Suppressor macrophage treated with lipopolysaccharide for 1 hour (primary cell): ENCODE measurements at places on chromosomes 4 and X.

DNA sequence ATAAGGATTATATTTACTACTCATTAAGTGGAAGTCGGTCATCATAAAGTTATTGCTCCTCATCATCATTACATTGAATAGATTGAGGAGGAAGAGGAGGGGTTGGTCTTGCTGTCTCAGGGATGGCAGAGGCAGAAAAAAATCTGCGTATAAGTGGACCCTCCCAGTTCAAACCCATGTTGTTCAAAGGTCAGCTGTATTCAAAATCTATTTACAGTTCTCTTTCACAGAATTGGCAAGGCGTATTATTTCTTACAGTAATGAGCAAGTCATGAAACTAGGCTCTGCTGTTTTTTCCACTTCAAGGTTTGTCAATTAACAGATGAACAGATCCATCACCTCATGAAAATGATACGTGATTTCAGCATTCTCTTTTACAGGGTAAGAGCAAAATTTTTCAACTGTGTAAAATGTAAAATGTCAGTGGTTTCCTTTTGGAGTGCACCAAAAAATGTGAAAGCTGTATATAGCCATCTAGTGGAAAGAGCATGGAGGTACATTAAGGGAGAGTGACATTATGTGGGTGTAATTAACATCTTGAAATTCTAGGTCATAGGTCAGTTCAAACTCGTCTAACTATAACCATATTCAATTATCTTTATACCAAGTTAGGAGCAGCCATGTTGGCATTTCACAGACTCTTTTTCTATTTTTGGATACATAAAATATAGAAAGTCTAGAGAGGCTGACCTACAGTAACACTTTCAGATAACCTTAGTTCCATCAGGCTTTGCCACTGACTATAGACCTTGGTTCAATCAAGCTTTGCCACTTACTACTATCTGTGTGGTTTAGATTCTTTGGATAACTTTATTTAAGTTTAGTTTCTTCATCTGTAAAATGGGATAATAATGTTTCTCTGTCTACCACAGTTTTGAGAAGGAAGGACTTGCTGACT is 30.1 kb downstream of the NEIL3 start:
- DNase-seq, result peak; percentile 65

GRCh38 chr4:101283434-101283833 is 63.9 kb downstream of the PPP3CA start:
- peak; percentile 31 for DNase-seq

- no peak for DNase-seq
These were observed 28.7 kb downstream of the SLC4A4 start for GRCh38 chr4:71367546-71367945.

DNA sequence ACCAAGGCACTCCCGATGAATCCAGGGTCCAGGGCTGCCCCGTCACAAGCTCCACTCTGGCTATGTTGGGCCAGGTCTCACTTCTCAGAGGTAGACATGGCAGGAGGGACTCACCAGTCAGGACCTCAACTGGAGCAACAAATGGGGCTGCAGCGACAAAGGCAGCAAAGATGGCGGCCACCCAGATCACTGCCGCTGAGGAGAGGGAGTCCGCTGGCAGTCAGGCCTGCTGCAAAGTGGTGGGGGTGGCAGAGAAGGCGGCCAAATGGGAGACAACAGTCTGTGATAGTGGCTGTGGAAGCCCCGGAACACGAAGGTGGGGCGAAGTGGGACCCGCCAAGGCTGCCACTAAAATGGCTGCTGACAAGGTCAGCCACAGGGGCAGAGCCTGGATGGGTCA is 143.3 kb upstream of the RADX start:
- DNase-seq, result no peak

- peak; percentile 6 for DNase-seq
These were observed 16.4 kb downstream of the NSDHL start for GRCh38 chrX:152847281-152847680.

DNA sequence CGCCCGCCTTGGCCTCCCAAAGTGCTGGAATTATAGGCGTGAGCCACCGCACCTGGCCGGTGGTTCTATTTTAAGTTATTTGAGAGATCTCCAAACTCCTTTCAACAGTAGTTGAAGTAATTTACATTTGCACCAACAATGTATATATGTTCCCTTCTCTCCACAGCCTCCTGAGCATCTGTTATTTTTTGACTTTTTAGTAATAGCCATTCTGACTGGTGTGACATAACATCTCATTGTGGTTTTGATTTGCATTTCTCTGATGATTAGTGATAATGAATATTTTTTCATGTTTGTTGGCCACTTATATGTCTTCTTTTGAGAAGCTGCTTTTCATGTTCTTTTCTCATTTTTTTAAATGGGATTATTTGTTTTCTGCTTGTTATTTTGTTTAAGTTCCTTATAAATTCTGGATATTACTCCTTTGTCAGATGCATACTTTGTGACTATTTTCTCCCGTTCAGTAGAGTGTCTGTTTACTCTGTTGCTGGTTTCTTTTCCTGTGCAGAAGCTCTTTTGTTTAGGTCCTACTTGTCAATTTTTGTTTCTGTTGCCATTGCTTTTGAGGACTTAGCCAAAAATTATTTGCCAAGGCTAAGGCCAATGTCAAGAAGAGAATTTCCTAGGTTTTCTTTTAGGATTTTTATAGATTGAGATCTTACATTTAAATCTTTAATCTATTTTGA is 213.2 kb downstream of the ARHGAP24 start:
- DNase-seq, result no peak

- no peak for DNase-seq
These were observed 37.9 kb downstream of the PDGFC start for GRCh38 chr4:156933633-156934258.

GRCh38 chrX:16136080-16136479 is 12.7 kb downstream of the GRPR start:
- no peak for DNase-seq

DNA sequence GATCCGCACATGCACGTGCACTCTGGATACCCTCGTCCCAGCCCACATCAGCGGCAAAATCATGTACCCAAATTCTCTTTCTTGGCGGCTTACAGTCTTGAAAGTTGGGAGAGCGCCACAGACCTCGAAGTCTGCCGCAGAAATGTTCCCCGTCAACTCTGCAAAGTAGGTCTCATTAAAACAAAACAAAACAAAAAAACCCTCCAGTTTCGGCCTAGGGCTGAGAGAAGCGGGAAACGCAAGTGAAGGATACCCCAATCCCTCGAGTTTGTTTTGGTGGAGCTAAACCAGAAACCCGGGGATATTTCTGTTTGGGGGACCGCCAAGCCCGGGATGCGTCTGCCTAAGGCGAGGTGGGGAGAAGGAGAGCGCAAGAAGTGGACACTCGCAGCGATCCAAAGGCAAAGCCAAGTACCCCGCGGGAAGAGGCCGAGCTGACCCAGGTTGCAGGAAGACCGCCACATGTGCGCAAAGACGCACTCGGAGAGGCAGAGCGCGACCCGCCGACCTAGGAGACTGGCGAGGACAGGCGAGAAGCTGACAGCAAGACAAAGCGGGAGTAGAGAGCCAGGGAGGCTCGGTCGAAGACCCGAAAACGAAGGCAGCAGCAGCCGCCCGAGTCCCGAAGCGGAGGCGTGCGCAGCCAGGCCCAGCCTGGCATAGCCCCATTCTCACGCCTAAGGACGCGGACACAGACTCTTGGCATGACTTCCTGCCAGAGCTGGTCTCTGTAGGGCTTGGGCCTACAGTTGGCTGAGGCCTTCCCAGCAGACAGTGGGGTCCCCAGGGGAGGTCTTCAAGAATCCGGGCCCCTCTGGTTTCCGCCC is 49.6 kb upstream of the BCOR start:
- no peak for DNase-seq

GRCh38 chr4:127400731-127401346 is 231.9 kb upstream of the INTU start:
- DNase-seq, result peak; percentile 48

DNA sequence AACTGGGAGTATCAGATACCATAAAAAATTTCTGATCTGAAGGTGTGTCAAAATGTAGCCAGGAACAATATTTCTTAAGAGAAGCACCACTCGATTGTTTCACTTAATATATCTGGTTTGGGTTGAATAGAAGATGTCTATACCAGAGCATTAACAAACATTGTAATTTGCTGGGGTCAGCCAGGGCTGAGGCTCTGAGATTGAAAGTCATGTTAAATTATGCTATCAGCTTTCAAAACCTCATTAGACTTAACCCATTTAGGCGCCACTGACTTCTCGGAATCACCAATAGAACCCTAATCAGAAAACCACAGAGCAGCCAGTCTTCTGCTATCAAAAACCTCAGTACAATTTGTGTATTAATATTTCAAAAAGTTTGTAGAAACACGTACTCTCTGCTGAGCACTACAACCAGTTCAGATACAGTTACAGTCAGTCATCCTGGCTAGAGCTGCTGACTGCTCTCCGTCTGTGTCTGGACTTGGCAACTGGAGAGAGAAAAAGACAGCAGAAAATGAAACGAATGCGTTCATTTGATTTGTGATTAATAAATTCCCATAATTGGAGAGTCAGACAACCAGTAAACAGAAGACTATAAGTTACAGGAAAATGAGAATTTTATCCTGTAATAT is 848.6 kb upstream of the PABPC4L start:
- no peak for DNase-seq

DNA sequence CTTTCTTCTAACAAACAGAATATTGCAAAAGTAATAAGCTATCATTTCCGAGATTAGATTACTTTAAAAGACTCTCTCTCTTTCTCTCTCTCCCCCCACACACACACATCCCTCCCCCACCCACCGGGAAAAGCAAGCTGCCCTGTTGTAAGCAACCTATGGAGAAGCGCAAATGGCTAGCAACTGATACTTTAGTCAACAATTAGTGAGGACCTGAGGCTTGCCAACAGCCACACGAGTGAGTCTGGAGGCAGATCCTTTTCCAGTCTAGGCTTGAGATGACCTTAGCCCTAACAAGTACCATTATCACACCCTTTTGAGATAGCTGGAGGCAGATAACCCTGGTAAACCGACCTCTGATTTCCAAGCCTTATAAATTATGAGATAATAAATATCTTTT is 19.7 kb upstream of the ADGRL3 start:
- no peak for DNase-seq

DNA sequence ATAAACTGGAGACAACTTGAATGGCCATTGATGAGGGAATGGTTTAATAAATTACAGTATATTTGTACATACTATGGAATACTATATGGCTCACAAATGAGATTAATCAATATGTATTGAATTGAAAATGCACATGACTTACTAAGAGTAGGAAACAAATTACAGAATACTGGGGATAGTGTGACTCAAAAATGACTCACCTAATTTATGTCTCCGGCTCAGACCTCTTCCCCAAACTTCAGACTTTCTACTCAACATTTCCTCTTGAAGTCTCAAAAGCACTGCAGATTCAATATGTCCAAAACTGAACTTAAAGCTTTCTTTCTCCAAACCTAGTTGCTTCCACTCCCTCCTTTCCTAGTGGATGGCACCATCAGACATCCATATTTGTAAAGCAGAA is 28.8 kb upstream of the GRIA3 start:
- DNase-seq, result no peak

GRCh38 chrX:112536544-112536943 is 143.2 kb downstream of the LHFPL1 start:
- no peak for DNase-seq

DNA sequence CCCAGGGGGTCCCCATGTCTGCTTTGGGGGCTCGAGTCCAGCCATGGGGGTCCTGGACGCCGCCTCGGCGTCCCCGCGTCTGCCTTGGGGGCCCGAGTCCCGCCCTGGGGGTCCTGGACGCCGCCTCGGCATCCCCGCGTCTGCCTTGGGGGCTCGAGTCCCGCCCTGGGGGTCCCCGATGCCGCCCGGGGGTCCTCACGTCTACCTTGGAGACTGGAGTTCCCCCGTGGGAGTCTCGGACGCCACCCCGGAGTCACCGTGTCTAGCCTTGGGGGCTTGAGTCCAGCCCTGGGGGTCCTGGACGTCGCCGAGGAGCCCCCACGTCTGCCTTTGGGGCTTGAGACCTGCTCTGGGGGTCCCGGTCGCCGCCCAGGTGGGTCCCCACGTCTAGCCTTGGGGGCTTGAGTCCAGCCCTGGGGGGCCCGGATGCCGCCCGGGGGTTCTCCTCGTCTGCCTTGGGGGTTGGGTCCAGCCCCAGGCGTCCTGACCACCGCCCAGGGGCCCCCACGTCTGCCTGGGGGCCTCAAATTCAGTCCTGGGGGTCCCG is 1.1 kb upstream of the GTPBP6 start:
- no peak for DNase-seq

DNA sequence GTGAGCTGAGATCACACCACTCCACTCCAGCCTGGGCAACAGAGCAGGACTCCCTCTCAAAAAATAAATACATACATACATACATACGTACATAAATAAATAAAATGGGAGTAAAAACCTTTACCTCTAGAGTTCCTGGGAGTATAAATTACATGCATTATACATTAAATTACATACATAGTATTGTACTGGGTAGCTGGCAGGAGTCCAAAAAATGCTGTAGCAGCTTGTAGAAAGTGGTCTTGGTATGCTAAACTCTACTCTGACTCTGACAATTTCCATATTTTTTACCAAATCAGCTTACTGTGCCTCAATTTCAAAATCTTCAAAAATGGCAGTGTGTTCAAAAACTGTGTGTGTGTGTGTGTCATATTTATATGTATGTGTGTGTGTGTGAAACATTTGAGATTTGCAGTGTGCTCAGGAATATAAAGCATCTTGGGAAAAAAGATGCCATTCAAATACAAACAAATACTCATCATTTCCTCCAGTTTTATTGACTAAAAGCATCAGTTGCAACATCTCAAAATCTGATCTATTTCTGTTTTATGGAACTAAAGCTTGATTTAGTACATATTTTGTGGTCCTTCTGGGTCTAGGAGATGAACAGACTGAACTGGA is 171.7 kb downstream of the SHROOM3 start:
- no peak for DNase-seq

GRCh38 chrX:74506317-74507115 is 85.2 kb downstream of the SLC16A2 start:
- DNase-seq, result no peak

DNA sequence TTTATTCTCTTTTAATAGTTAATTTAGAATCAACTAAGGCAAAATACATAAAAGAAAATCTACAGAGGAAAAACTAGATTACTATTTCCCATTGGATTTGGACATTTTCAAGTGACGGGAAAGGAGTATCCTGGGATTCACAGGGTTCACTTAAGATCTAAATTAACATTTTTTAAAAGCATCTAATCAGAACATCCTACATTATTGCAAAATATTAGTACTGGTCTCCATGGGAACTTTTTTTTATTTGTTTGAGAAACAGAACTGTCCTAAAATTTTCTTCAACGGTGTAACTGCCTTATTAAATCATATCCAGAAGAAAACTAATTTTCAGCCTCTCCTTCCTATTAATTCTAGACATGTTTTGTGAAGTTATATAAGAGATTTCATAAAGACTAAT is 69.7 kb downstream of the METTL14 start:
- DNase-seq, result no peak

GRCh38 chr4:95105983-95106382 is 348.2 kb downstream of the BMPR1B start:
- DNase-seq, result no peak

GRCh38 chr4:91298156-91298700 is 1005.5 kb upstream of the GRID2 start:
- no peak for DNase-seq

DNA sequence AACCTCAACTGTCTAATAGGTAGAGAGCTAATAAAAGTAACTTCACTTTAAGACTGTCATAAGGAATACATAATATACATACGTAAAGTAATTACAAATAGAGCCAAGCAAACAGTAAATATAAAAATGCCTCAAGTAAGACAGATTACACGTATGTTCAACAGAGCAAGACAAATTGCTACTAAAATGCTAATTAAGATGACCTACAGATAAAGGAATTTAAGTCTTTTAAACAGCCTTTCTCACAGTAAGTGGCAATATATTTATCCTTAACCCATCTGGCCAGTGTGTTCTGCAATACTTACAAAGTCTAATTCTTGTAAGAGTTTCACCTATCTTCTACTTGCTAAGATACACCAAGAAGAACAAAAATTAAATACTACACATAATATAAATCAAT is 12.7 kb downstream of the G3BP2 start:
- DNase-seq, result no peak
